ENCODE measurements at places on chromosomes 7 and 10.
A peak's percentile ranks its signal among the peaks of the same experiment; 100 is the strongest.

DNA sequence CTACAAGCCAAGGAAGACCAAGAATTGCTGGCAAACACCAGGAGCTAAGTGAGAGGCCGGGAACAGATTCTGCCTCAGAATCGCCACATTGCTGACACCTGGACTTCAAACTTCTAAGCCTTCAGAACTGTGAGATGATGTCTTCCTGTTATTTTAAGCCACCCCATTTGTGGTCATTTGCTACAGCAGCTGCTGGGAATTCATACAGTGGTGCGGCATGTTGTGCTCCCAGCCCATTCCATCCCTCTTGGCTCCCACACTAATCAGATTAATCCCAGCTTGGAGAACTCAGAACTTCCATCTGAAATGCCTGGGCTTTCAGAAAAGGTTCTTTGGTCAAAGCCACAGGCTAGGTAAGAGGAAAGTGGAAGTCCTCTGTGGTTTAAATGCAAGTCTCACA lies 24.9 kb downstream of the TCAF1 start:
- no peak for DNase-seq

GRCh38 chr10:650886-651615 lies 38.4 kb downstream of the DIP2C start:
- peak; percentile 28 for DNase-seq

- no peak for DNase-seq
These were observed 63.5 kb downstream of the GRK5 start for GRCh38 chr10:119270762-119271366.

DNA sequence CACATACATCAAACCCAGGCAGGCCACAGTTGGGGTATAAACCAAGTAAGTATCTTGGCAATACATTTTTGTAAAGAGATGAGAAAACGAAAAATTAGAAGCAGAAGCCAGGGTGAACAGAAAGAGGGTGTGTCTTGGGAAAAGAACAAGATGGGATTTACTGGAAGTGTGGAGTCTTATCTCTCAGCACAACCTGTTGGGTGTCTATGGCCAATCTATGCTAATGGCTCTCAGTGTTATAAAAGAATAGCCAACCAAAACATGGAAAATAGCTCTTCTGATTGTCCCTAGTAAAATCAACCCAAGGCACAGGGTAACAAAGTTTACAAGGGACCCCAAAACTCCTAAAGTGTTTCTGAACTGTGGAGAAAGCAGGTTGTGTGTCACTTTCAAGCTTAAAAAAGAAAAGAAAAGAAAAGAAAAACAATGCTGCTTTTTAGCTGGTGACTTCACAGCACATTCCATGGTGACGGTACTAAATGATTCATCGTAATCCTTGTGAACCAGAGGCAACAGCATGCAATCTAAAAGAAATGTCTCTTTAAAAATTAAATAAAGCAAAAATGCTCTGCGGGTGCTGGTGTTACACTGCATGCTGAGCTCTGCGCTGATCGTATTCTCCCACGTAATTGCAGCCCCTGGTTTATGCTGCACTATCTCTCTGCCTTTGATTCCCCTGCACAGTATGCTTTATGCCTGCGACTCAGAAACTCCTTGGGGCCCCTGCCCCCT lies 100.8 kb downstream of the C10orf90 start:
- peak; percentile 65 for DNase-seq

- no peak for DNase-seq
These were observed 402.9 kb downstream of the MAGI2 start for GRCh38 chr7:79050603-79051002.

DNA sequence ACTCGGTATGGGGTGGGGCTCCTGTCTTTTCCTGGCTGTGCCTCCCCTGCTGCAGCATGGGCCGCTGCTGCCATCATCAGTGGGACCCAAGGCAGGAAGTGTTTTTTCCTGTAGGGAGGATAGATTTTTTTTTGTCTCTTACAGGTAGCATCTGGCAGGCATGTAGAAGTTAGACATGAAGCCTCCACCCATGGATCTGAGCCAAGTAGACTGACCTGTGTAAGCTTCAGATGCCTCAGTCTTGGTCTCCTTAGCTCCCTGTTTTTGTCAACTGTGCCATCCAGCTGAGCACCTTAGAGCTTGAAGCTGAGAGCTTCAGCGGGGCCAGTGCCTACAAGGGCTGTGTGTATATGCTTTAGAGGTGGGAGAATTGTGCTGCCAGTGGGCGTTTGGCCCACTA lies 93.5 kb downstream of the AUTS2 start:
- no peak for DNase-seq

- no peak for DNase-seq
These were observed 2.3 kb downstream of the DENND2A start for GRCh38 chr7:140638173-140638791.

- DNase-seq, result no peak
These were observed 27.9 kb downstream of the PDLIM1 start for GRCh38 chr10:95262763-95263518.

- no peak for DNase-seq
These were observed 91.0 kb upstream of the STRIP2 start for GRCh38 chr7:129343099-129343700.

GRCh38 chr7:47952224-47952623 lies 4.0 kb upstream of the PKD1L1 start:
- DNase-seq, result no peak

GRCh38 chr7:94056796-94057207 lies 52.6 kb upstream of the BET1 start:
- peak; percentile 85 for DNase-seq

DNA sequence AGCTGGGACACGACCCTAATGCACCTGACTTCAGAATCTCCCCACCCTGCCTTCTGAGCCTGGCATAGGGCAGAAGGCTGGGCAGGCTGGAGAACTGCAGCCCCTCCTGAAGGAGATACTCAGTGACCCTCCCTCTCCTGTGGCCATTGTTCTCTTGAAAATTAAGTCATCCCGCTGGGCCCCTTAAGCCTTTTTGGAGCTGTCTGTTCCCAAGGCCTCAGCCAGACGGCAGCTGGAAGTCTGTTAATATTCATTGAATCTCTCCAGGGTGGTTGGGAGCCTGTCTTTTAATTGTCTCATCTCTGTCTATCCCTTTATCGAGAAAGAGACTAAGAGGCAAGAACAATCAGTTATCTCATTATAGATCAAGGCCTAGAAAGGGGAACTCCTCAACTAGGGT lies 118.1 kb upstream of the PCBD1 start:
- no peak for DNase-seq

DNA sequence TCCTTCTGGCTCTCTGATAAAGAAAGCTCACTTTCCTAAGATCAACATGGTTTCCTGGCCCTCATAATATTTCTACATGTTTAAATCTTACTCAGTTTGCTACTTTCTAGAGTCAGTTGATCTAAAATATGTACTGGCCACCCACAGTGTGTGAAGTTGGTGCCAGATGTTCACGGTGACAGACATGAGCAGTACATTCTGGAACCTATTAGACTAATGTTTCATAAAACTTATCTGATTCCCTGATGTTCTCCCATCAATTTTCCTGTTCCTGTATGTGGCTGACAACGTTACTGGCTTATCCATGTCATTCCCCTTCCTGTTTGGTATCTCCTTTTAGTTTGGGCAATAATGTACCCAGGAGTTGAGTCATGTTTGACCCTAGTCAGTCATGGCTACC lies 13.7 kb upstream of the CPVL start:
- DNase-seq, result no peak

DNA sequence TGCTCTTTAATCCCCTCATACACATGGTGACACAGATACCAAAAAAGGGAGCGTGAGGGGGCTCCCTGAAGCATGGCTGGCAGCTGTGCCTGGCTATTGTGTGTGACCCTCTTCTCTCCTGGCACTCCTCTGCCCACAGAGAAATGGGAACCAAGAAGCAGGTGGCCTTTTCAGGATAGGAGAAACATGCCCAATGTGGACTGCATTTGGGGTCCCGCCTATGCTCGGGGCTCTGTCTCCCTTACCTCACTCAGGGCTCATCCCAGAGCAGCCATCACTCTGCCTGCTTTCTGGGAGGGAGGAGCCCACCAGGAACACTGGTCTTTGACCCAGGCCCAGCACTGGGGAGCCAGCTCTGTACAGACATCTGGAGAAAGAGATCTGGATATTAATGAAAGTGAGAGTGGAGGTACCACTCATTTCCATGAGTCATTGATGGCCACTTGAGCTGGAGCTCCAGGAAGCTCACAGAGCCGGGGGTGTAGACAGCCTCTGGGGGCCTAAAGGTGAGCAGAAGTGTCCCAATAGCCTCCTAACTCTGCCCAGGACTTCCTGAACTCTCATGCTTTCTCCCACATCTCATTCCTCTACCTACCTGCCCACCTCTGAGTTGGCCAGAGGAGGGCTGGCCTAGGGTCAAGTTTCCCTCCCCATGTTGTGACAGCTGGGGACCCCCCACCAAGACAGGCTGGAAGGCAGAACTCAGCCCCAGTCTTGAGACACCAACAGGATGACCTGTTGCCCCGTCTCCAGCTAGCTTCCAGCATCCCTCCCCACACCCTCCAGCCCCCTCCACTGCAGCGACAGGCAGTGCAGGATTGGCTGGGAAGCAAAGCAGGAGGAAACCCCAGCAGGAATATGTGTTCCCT lies 42.6 kb downstream of the DRGX start:
- DNase-seq, result no peak

GRCh38 chr7:101108330-101108857 lies 18.5 kb upstream of the SERPINE1 start:
- no peak for DNase-seq

GRCh38 chr10:59868696-59869593 lies 37.4 kb downstream of the CCDC6 start:
- DNase-seq, result no peak

DNA sequence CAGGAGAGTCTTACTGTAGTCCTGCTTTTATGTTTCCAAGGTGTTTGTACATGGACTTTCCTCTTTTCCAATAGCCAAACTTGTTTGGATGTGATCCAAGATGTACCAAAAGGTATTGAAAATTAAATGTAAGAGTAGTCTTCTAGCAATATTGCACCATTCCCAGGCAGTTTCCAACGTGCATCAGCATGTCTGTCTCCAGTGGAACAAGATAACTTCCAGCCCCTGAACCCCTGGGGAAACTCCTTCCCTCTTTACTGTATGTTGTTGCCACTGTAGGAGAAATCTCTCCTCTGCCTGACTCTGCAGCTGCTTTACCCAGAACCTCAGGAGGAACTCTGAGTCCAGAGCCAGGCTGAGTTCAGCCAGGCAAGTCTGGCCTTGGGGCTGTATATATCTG lies 18.5 kb downstream of the ARMC10 start:
- no peak for DNase-seq

DNA sequence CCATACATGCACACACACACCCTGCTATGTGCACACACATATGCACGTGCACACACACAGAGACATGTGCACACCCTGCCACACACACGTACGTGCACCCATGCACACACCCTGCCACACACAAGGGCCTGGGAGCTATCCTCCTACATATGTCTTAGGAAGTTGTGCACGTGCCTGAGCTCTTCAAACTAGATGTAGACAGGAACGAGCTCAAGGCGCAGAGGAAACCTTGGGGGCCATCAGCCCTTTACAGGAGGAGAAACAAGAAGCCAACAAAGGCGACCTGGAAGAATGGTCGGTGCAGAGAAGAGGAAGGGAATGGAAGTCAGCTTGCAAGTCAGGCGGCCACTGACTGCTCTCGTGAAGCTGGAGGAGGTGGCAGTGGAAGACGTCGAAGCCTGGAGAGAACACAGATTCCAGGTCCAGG lies 58.7 kb downstream of the AOC1 start:
- no peak for DNase-seq
